ENCODE measurements at places on chromosomes 2 and 18. TPM values are rescaled to one million over a fixed set of nuclear protein-coding genes. Genes with fewer than 3 reads are reported as not detected.

Gene ELOA2
- total RNA-seq = not detected

Gene KIAA2012
- not detected for total RNA-seq

Gene SP5
- not detected for total RNA-seq

Gene FBXO41
- total RNA-seq = 5.4 TPM

Gene SLC66A2
- 47.2 TPM for total RNA-seq

Gene PMAIP1
- 16.2 TPM for total RNA-seq

All from hair follicular keratinocyte (primary cell).